ENCODE measurements at places on chromosomes 2 and 18.
A peak's percentile ranks its signal among the peaks of the same experiment; 100 is the strongest.

DNA sequence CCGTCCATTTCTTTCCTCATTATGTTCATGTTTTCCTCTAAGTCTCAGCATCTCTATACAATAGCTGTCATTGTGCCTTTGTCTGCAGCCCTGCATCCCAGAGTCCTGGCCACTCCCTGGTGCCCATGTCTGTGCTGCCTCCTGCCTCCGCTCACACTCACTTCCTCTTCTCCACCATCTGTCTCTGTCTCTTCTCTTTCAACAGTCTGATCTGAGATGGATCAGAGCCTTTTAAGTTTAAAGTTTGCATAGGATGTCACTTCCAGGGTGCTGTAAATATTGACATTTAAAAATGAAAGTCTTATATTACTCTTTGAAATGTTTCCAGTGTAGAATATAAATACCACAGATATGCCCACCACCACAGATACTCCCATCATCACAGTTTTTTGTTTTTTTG is 42.7 kb downstream of the UBE2F start:
- DNase-seq, result no peak

DNA sequence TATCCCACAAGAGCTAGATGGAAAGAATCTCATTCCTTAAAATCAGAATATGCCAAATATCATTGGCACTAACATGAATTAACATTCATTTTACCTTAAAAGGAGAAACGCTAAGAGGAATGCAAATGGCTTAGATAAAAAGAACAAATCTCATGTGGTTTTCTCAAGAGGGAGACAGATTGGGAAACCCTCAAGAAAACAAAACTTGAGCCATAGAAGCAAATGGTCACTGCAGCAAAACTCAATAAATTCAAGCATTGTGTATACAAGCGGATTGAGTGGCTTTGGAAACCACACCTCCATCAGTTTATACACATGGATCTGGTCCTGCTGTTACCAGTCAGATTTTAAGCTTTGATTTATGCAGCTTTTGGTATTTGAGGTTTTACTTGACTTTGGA is 1331.8 kb upstream of the ZEB2 start:
- no peak for DNase-seq

DNA sequence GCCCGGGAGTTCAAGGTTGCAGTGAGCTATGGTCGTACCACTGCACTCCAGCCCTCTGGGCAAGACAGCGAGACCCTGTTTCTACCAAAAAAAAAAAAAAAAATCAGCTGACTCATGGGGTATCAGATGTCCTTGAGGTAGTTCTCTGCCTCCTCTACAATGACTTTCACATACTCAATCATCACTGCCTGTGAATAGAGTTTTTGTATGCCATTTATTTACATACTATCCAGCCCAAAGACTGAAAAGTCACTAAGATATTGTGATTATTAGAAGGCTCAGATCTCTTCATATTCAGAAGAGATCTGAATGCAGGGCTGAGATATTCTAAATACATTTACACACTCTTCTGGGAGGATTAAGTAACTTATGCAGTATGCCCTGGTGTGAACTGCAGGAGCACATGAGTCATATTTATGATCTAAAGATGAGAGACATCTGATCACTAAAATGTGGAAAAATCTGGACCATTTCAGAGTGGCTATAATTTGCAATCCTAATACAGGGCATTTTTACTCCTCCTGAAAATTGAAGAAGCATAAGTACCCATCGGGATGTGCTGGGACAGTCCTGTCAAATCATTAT is 38.9 kb downstream of the KLF7 start:
- no peak for DNase-seq

DNA sequence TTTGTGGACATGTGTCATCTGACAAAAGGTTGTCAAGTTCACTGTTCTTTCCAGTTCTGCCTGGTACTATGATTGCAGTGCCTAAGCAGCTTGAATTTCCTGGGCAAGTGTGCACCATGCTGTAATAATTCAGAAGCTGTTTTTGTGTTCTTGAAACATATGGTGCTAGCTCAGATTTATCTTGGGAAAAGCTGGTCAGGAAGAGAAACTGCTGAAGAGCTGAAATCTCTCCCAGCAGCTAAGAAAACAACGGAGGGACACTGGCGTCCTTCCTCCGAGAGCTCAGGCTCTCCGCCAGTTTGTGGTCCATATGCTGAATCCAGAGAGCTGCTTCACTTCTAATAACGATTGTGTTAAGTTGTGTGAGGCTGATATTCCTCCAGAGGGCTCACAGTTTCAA is 642.0 kb downstream of the DPP10 start:
- no peak for DNase-seq

DNA sequence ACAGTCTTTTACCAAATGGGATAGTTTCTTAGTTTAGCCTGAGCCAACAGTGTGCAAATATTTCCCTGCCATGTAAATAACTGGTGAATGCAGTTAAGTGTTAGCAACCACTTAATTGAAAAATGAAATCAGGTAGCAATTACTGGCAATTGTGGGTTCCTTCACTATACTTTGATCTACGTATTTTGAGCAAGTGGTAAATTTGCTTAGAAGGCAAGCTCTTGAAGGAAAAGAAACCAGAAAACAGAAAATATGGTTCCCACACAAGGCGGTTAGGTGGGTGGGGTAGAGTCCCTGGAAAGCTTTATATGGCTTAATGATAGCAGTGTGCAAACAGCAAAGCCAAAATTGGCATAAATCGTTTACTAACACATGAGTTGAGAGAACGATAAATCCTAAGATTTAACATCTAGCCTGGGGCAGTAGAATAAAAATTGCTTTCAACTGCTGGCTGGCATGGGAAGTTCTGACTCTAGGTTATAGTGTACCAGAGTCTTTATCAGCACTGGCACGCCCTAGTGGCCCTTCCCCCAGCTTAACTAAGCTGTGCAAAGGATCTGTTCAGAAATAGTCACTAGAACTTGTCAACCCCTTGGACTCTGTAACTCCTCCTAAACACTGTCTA is 17.0 kb downstream of the SLC9A2 start:
- no peak for DNase-seq

- no peak for DNase-seq
These were observed 47.1 kb downstream of the FOSL2 start for GRCh38 chr2:28439763-28440162.

- DNase-seq, result peak; percentile 1
These were observed at the start of gene UNC80 for GRCh38 chr2:209771474-209772289. Gene UNC80 (plus strand): TSS chr2:209771832. CDS start chr2:209772073, 241 bp downstream.

DNA sequence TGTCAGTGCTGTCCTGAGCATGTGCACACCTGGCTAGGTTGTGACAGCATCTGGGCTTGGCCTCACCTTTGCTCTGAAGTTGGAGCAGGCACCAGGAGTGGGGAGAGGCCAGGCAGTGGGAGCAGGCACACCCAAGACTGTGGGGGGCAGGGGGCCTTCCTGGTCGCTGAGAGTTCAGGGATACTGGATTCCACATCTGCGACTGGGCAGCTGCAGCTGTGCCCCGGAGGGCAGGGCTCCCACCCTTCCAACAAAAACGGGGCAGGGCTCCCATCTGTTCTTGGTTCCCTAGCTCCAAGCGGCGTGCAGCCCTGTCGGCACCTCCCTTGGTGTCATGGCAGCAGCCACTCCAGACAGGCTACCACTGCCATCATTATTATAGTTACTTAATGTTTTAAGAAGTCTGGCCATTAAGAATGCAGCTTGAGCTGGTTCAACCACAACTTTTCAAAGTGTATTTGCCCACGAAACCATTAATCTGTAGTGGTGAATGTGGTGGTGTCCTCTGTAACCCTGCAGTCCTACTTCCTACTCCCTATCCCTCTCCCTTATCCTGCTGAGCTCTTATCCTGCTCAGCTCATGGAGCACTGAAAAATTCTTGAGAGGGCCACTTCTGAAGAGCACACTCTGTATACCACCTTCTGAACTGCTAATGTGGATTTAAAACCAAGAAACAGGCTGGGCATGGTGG is 48.0 kb upstream of the RAB1A start:
- no peak for DNase-seq

DNA sequence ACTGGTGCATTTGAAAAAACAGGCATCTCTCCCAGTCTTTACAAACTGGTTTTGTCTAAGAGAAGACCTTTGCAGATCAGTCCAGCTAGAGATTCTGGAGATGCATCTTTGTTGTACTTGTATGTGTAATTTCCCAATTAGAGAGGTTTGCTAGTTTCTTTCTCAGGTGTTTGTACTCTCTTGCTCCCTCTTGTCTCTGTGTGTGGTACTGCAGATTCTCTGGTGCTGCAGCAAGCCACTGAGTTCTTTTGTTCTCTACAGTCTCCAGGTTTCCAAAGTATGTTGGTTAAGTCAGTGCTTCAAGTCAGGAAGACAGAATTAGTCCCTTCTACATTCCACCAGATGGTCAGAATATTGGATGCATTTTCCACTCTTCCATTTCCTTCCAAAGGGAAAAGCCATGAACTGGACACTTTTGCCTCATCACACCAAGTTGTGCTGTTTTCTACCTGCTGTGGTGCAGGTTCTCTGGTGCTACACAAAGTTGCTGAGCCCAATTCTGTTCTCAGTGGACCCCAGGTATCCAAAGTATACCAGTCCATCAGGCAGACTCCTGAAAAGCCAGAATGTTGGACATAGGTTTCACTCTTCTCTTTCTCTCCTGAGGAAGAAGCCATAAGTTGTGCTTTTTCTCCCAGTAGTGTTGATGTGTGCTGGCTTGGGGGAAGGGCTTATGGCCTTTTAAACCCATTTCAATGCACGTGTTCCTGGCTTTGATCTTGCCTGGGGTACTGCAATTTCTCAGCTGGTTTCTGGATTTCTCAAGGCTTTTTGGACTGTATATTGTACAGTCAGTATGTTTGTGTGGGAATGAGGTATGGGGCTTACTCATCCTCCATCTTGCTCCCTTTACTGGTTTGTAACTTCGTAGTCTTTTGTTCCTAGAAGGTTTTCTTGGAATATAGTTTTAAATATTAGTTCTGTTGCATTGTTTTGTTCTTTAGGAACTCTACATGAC is 29.8 kb downstream of the EPC2 start:
- DNase-seq, result no peak

DNA sequence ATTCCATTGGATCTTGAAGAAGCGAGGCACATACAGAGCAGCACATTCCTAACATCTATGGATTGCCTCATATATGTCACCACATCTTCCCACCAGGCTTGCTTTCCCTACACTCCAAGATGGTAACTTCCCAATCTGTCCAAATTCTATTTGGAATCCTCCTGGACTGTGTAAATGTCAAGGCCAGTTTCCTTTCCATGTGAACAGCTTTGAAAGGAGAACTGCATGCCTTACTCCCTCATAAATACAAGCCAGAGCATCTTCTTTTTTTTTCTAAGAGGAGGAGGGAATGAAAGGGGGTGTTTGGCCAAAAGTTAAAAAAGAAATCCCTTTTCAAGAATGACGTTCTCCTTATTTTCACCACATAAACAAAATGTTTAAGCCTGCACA is 103.8 kb upstream of the OSR1 start:
- DNase-seq, result no peak

DNA sequence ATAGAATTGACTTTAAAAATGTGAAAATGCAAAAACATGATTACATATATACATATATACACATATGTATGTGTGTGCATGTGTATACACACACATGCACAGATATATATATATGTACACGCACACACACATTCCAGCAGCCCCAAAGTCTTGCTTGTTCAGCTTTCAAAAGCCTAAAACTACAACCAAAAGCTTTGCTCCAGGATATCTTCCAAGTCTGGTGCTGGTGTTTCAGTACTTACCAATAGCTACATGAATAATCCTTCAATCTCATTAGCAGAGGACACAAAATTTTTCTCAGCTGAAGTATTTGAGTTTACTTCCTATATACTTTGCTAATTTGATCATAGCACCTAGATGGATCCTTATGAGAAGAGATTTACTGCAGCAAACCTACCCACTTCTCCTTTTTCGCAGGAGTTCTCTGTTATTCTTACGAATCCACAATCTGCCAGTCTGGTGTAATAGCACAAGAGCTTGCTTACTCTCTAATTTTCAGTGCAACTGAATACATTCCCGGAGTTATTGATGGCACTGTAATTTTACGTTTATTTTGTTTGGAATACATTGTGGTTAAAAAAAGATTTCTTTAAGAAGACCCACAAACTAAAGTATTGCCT is 553.3 kb downstream of the ARHGAP15 start:
- no peak for DNase-seq

DNA sequence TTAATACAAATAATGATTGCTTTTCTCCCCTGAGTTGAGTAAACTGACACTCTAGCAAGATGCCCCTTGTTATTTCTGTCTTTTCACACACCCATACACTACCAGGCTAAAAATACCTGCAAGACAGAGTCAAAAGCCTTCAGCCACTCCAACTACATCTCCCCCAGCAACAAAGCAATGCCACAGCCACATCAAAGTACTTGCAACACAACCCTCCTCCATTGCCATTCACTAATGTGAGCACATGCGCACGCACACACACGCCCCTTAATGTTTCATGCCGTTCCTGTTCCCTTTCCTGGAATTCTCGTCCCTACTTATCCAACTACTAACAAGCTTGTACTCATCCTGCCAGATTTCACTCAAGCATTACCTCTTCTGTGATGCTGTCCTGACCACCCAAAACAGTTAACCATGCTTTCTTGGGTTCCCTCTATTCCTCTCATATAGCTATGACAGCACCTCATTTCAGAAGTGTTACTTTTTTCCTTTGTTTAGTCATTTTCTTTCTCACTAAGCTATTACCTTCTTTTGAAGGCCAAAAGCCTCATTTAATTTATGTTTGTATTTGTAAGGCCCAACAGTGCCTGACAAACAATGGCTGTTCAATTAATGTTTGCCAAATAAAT is 29.6 kb downstream of the SLC25A12 start:
- DNase-seq, result no peak

DNA sequence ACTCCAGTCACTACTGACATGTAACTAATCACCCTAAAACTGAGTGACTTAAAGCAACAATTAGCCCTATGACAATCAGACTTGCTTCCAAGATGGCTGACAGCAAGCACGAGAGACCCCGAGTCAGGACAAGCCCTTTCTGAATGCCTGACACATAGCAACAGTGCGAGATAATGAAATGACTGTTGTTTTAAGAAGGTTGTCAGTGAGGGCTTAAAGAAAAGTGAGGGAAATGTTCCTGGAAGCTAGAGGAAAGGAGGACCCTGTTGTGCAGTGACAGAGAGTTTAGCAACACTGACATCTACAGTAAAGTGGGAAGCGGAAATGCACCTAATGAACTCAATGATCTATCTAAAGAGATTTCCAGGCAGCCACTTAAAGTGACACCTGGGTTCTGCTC is 163.1 kb downstream of the STK39 start:
- DNase-seq, result no peak

GRCh38 chr2:206693399-206694137 is 24.6 kb downstream of the DYTN start:
- no peak for DNase-seq

- no peak for DNase-seq
These were observed 146.4 kb downstream of the MYT1L start for GRCh38 chr2:2184549-2185249.

Data from stimulated activated CD4-positive, alpha-beta T cell treated with anti-CD3 and anti-CD28 coated beads, Interleukin-12 subunit alpha, Interleukin-12 subunit beta, amount 100 ng/mL, for 4 hours (primary cell).